ENCODE measurements at places on chromosomes 1 and 21.

DNA sequence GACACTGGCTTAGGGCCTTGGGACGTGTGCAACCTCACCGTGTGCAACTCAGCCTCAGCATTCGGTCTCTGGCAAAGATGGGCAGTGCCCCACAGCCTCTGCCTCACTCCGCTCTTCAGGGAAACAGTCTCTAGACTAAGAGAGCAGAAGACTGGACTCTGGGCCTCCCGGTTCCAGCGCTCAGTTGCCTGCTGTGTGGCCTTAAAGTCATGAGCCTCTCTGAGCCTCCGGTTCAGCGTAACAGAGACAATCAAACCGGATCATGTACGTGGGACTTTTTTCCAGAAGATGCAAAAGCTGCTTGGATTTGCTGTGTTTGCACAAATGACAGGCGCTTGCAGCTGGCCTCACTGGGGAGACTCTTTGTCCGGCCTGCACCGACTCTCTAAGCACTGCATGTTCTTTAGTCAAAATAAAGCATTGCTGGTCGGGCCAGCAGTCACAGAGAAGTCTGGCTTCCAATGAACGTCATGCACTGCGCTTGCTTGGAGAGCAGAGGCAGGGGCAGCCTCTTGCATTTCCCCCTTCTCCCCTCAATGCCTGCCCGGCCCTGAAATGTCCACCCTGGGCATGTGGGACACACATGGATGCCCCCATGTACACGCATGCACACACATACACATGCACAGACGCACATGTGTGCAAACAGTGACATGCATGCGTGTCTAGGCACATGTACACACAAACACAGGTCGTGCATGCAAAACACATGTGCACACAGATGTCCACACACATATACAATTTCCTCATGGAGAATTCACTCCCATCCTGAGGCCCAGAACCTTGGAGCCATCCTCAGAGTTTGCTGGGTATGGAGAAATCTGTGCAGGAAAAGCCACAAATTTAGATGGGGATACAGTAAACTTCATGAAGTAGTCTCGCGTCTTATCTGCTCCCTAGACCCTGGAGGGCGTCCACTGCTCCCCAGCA is 152.4 kb downstream of the PRDM16 start:
- DNase-seq: no peak

- no peak for DNase-seq
Observed at GRCh38 chr1:162877412-162877811, 16.4 kb upstream of the CCDC190 start.

- DNase-seq: no peak
Observed at GRCh38 chr1:103230061-103230460, 121.7 kb upstream of the COL11A1 start.

- DNase-seq: no peak
Observed at GRCh38 chr1:207944571-207944970, 33.6 kb upstream of the CD34 start.

- no peak for DNase-seq
Observed at GRCh38 chr1:11187494-11187893, 1.7 kb upstream of the ANGPTL7 start.

- DNase-seq: no peak
Observed at GRCh38 chr1:56948403-56949023, 17.3 kb downstream of the C8B start.

DNA sequence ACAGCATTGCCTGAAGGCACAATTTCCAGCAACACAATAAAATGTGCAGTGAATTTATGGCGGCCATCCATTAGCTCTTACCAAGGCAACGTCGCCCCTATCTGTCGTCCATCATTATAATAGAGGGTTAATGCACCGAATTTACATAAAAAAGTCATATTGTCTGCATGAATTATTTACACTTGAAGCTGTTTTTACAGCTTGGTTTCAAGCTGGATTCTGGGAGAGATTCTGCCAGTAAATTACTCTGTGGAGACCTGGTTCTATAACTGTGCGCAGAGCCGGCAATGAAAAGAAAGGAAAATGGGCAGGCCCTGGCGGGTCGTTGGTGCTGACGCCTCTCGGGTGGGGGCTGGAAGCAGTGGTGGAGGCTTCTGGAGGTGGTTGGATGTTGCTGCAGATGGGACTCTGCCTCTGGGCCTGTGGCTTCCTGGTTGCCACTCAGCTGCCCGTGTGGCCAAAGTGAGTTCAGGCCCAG is 48.9 kb upstream of the POU3F1 start:
- DNase-seq: no peak

DNA sequence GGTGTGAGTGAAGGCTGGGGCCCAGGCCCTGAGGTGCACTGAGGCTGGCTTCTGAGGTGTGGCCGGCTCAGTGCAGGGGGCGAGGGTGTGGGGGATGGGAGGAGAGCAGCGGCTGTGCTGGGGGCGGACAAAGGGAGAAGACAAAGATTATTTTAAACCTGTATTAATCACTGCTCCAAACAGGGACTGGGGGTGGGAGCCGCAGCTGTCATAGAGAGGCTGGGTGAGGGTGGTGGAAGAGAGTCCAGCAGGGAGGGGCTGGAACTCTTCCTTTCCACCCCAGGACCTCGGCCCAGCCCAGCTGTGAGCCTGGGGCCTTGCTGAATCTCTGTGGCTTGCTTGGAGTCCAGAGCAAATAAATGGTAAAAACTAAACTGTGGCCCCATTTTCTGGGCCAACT is 106.9 kb downstream of the KCND3 start:
- no peak for DNase-seq

- DNase-seq: no peak
Observed at GRCh38 chr21:45078877-45079281, 4.5 kb downstream of the ADARB1 start.

GRCh38 chr1:245276445-245276844 is 121.7 kb downstream of the KIF26B start:
- no peak for DNase-seq

DNA sequence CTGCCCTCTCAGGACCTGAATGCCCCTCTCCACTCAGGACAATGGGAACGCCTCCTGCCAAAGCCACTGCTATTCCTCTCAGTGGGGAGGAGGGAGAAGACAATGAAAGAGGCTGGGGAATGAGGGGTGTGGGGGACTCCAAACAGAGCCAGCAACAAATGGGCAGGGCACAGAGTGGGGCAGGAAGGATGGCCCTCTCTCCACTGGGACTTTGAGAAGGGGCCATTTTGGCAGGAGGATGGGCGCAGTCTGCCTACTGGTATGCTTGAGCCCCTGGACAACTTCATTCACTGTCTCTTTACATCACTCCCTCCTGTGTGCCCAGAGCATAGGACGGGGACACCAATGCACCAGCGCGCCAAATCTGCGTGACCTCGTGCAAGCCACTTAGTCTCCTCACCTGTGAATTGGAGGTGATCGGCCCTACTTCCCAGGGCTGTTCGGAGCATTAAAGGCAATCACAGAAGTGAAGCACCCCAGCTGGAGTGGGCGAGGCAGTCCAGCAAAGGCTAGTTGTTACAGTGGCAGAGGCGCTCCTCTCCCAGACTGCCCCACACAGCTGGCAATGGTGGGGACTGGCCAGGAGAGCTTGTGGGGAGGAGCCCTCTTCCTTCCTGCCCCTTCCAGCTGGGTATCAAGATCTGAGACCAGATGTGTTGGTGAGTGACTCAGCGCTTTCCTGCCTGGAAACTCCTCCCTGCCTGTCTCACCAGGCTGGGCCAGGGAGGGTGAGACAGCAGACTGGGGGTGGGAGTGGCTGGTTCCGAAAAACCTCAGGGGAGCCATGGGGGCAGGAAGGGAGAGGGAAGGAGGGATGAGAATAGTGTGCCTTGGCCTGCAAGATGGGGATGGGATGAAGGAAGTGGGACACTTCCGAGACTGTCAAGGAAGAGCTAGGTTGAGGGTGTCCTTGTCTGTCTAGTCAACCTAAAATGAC is 22.4 kb upstream of the SYNC start:
- no peak for DNase-seq

DNA sequence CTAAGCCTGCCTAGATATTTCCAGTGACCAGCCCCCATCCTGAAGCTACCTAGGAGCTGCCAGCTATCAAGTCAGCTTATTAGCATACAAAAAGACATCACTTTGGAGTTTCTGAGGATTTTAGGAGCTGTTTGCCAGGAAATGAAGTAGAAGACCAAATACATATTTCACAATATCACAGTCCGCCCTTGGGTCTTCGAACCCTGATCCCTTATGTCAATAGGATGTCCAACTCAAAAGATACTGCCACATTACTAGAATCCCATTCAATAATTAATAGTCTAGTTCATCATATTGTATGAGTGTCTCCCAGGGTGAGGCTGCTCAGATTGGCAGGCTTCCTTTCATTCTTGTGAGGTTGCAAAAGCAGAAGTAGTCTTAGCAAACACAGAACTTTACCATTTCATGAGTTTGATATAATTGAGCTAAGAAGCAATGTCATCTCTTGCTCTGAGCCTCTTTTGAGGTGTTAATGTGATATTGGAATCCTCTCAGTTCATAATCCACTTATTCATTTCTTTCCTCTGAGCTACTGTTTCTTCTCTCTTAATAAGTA is 13.6 kb downstream of the IPO9 start:
- DNase-seq: no peak

- DNase-seq: no peak
Observed at GRCh38 chr1:241208910-241209379, 148.1 kb downstream of the RGS7 start.

GRCh38 chr1:182851825-182852224 is 12.7 kb downstream of the DHX9 start:
- no peak for DNase-seq

DNA sequence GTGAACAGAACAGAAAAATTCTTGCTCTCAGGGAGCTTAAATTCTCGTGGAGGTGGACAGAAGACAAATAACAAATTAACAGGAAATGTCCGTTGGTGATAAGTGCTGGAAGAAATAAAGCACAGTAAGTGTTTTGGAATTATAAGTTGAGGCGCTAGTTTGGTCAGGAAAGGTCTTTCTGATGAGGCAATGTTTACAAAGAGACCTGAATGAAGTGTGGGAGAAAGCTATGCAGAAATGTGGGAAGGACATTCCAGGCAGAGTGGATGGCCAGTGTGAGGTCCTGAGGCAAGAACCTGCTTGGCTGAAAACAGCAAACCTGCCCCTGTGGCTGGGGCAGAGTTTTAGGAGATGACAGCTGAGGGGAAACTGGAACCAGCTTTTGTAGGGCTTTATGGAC is 23.3 kb downstream of the NGF start:
- DNase-seq: no peak

GRCh38 chr1:113898241-113898814 is 6.3 kb downstream of the AP4B1 start:
- no peak for DNase-seq

- DNase-seq: no peak
Observed at GRCh38 chr21:40845441-40845995, 1.4 kb downstream of the DSCAM start.

- peak; percentile 88 for DNase-seq
Observed at GRCh38 chr1:155562581-155563376, at the start of gene ASH1L. ASH1L (minus strand) TSS chr1:155562803; CDS start chr1:155521519, 41,284 bp downstream.

GRCh38 chr1:99397029-99397428 is 132.7 kb downstream of the PLPPR4 start:
- DNase-seq: no peak

DNA sequence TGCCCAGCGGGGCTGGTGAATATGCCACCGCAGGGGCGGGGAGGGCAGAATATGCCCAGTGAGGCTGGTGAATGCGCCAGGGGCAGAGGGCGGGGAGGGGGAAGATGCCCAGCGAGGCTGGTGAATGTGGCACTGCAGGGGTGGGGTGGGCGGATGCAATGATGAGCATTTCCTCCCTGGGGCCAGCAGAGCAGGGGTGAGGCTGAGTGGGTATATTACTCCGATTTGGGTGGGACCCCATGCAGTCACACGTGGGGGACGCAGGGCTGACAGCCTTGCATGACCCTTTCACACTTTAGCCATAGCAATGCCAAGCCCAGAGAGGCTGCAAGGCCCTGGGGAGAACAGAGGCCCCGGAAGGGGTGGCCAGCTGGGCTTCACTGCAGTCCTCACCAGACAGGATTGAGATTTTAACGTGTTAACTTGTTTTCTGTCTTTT is 9.3 kb upstream of the SLX9 start:
- DNase-seq: peak; percentile 63

DNA sequence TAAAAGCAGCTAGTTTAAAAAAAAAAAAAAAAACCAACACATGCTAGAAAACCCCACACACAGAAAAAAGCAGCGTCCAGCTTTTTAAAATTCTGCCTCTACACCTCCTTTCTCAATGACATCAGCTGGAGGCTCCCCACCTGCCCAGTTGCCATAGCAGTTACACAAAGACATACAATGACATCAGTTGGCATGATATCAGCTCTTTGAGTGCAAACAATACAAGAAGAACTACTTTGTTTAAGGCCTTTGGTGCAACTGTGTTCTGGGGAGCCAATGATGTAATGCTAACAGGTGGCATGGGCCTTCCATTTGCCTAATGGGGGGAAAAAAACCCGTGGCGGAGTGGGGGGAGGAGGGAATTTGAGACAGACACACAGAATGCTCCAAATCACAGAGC is 32.9 kb downstream of the DUSP10 start:
- no peak for DNase-seq

DNA sequence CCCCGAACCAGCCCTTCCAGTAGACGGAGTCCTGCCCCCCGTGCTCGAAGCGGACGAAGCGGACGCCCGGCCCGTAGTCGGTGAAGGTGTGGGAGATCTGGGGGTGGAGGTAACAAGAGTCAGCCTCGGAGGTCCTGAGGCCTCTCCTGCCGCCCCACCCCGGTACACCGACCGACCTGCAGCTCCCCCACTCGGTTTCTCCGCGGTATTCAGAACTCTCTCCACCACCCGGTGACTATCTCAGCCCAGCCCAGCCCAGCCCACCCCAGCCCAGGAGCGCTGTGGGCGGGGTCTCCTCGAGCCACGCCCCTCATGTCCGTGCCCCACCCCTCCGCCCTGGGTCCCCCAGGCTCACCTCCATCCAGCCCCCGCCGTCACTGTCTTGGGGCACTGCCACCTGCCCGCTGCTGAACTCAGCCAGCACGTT is 5.5 kb downstream of the FBXO2 start:
- DNase-seq: peak; percentile 27

DNA sequence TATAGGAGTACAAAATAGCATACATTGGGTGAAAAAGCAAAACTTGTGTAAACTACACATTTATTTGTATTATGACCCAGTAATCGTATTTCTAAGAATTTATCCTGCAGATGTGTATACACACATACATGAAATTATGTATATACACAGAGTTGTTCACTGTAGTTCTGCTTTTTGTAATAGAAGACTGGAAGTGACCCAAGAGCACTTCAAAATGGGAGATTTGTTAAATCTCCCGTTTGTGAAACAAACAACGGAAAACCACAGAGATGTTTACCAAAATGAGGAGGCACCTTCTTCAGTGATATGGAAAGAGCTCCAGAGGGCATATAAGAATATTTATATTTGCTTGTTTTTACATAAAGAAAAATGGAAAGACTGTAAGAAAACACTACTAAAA is 18.0 kb upstream of the MNDA start:
- DNase-seq: no peak

- DNase-seq: no peak
Observed at GRCh38 chr1:169885207-169885606, 8.5 kb downstream of the SCYL3 start.

DNA sequence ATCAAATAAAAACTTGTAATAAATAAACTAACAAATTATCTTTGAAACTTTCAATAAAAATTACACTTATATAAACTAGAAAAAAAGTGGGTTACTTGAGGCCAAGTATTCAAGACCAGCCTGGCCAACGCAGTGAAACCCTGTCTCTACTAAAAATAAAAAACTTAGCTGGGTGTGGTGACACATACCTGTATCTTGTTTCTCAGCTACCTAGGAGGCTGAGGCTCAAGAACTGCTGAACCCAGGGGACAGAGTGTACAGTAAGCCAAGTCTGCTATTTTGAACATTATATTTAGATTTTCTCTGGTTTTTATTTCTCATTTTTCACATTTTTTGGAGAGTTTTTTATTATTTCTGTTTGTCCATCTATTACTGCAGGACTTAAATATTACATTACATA is 1397.6 kb upstream of the B3GALT2 start:
- DNase-seq: no peak

GRCh38 chr1:154595621-154596020 is 12.4 kb downstream of the ADAR start:
- DNase-seq: no peak
